ENCODE measurements at places on chromosomes 7 and 10.

DNA sequence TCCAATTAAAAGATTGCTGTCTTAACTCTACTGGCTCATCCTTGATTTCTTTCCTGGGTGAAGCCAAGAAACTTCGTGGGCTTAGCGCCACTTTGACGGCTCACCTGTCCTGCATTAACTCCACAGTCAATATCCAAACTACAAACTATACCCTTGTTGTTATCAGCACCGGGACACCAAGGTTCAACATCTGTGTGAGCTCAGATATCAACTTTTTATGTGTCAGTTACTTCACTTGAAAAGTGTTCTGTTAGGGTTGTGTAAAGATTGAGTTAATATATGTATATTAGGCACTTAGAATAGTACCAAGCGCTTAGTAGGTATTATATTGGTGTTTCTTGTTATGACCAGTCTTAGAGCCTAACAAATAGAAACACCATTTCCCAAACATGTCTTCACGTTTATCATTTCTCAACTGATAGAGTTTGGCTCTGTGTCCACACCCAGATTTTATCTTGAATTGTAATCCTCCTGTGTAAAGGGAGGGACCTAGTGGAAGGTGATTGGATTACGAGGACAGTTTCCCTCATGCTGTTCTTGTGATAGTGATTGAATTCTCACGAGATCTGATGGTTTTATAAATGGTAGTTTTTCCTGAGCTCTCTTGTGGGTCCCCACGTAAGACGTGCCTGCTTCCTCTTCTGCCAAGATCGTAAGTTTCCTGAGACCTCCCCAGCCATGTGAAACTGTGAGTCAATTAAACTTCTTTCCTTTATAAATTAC lies 19.0 kb upstream of the ST8SIA6 start:
- no peak for DNase-seq

- DNase-seq = no peak
These were observed 13.4 kb upstream of the SRGN start for GRCh38 chr10:69074532-69074931.

- DNase-seq = no peak
These were observed 15.8 kb downstream of the ATP6V1F start for GRCh38 chr7:128878226-128879105.

DNA sequence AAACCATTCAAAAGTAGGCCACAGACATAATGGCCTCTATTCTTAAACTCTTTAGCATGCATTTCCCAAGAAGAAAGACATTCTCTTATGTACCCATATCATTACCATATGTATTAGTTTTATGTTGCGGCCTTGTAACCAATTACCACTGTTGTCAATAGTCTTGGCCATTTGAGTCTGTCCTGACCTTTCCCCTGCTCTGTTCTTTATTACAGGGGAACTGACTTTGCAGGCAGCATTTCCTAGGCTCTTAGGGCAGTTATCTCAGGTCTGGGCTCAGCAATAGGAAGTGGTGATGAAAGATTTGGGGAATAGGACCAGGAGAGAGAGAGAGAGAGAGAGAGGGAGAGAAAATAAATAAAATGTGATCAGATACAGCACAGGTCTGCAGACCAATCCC lies 194.5 kb upstream of the LRGUK start:
- DNase-seq = no peak

DNA sequence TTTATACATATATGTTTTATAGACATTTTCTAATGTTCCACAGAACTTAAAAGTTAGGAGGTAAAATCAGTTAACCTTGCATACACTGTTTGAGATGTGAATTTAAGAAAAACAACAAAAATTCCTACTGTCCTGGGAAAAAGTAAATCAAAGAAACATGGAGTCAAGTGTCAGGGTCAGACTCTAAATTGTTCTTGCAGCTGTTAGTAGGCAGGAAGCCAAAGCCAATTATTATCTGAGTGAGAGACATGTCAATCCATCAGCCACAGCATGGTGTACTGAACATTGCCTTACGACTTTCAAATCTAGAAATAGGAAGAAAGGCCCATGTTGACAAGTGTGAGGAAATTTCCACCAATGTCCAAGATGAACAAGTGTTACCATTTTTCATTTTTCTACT lies 461.2 kb upstream of the MBL2 start:
- no peak for DNase-seq

DNA sequence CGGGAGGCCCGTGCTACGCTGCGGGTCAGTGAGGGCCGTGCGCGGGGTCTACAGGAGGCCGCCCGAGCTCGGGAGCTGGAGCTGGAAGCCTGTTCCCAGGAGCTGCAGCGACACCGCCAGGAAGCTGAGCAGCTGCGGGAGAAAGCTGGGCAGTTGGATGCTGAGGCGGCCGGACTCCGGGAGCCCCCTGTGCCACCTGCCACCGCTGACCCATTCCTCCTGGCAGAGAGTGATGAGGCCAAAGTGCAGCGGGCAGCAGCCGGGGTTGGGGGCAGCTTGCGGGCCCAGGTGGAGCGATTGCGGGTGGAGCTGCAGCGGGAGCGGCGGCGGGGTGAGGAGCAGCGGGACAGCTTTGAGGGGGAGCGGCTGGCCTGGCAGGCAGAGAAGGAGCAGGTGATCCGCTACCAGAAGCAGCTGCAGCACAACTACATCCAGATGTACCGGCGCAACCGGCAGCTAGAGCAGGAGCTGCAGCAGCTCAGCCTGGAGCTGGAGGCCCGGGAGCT lies 7.0 kb downstream of the LZTS2 start:
- DNase-seq = no peak

DNA sequence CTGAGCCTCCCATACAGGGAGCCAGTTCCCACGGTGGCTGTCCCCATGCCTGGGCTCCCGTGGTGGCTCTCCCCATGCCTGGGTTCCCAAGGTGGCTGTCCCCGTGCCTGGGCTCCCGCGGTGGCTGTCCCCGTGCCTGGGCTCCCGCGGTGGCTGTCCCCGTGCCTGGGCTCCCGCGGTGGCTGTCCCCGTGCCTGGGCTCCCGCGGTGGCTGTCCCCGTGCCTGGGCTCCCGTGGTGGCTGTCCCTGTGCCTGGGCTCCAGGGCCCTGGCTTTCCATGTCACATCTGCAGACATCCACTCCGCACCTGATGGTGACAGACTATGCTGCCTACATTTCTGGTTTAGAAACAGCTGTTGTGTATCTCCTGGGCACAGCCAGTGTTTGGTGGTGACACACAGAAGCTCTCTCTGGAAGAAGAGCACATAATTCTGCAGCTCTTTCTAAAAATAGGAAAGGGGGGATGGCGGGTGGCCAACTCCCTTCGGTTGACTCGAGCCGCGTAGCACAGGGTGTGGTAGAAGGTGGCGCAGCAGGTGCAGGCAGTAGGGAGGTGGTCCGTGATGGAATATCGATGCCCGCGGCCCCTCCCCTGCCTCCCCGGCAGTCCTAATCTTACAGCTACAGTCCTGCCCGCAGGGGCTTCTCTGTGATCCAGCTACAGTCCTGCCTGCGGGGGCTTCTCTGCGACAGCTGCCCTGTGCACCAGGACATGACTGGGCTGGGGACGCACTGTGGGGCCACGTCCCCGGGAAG lies 251.2 kb downstream of the DNAJB6 start:
- no peak for DNase-seq

GRCh38 chr10:132990684-132991545 lies 48.5 kb upstream of the CFAP46 start:
- no peak for DNase-seq

GRCh38 chr10:14163377-14164086 lies 167.2 kb downstream of the FRMD4A start:
- DNase-seq = no peak

GRCh38 chr10:112951359-112952281 lies 1.6 kb downstream of the TCF7L2 start:
- peak; percentile 83 for DNase-seq

DNA sequence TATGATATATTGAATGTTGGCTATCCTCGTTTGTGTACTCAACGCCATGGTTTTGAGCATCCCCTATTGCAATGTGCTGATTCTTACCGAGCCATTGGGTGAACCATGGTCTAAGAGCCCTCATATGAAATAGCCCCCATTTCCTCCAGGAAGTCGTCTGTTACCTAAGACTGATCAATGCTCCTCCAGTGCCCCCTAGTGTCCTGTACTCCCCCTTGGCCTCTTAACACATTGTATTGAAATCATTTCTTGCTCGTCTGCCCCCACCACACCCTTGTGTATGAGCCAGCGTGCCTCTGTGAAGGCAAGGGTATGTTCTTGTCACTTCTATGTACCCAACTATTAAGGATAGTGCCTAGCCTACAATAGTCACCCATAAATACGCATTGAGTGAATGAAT lies 11.2 kb upstream of the SLC35B4 start:
- DNase-seq = peak; percentile 44

GRCh38 chr7:99004781-99005500 lies 126.6 kb downstream of the TRRAP start:
- DNase-seq = no peak

- DNase-seq = no peak
These were observed 77.5 kb downstream of the GPR26 start for GRCh38 chr10:123743441-123744223.

DNA sequence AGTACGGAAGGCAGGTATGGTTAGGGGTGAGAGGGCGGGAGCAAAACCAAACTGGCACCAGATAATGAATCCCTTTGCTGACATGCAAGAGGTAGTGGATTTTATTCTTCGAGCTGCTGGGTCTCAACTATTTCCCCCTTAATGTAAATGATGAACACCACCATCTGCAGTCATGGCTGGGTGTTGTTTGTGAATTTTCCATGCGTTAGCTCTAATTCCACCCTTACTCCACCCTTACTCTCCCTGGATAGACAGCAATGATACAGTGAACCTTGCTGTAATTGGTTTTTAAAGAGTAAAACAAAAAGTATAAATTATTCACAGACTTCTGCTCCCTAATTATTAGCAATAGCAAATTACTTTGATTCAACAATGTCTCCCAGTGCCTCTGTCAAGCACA lies 74.5 kb upstream of the PDE1C start:
- no peak for DNase-seq

GRCh38 chr10:24215603-24216002 lies 6.7 kb downstream of the KIAA1217 start:
- no peak for DNase-seq

GRCh38 chr10:72588266-72588665 lies 37.6 kb downstream of the MICU1 start:
- DNase-seq = no peak

- DNase-seq = no peak
These were observed 864 bp downstream of the CDCA7L start for GRCh38 chr7:21944616-21945453.

DNA sequence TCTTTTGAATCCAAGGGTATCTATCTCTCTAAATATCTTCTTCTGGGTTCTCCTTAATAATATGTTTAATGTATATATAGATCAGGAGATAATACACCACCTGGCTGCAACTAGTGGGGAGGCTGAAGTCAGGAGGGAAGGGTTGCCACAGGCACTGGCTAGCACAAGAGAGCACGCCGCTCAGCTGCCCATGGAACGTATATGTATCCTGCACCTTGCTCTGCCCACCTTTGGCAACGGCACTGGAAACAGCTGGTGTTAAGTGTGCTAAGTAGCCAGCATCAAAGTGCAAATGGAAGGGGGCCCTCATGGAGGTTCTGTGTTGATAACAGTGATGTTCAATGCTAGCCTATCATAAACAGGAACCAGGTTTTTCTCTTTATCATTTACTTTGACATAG lies 49.8 kb upstream of the FAM133B start:
- DNase-seq = no peak

DNA sequence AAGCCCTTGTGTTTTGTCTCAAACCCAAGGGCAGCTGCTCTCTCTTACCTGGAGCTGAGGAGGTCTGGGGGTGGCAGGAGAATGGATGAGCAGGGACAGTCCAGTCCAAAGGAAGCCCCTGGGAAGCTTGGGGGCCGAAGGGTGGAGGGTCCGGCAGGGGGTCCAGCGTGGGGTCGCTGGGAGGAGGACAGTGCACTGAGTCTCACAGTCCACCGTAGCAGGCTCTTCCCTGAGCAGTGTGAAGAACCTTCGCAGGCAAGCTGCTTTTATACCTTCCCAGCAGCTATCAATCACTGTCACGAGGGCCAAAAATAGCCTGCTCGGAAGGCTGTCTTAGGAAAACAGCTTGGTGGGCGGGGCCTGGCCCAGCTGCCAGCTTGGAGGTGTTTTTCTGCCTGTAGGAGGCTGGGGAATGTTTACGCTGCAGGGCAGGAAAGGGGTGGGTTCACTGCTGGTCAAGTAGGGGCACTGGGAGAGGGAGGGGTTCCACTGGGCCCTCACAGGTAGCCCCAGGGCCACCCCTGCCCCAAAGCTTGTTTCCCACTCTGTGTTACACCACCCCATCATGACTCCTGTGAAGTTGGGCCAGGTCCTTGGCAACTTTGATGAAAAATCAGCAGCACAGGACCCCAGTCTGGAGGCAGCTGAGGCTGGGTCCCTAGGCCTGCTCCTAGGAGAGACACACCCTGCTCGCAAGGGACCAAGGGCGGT lies at the start of gene DEPP1:
Gene DEPP1, minus strand, starts transcription at position 240 of the 711 bp plus-strand sequence. CDS start 779 bp downstream, outside the sequence.
- DNase-seq = peak; percentile 92

- DNase-seq = no peak
These were observed 230.8 kb upstream of the GHITM start for GRCh38 chr10:83908506-83908905.

DNA sequence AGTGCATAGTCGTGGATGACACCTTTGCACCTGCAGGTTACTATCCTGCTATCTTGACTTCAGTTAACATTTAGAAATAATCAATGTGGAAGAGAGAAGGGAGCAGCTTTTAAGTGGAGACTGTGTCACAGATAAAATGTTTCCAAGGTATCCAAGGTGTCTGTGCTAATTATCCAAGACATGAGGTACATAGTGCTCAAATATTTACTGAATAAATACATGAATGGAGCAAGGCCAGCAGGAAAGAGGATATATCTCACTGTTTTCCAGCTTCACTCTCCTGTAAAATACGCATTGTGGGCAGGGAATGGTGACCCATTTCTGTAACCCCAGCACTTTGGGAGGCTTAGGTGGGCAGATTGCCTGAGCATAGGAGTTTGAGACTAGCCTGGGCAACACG lies 552.4 kb downstream of the PHTF2 start:
- no peak for DNase-seq

DNA sequence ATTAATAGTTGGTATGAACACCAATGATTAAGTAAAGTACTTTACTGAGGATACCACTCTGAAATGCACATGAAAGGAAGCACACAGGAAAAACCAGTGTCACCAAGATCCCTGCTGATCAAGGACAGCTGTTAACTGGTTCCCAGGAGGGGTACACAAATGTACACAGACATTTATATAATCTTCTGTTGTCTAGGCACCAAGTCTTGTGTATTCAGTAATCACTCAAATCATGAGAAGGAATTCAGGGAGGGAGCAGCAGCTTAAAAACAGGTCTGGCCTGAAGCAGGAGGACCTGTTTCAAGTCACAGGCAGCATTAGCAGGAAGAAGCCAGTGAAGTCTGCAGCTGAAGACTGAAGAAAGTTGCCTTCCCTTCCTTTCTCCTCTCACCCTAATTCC lies 18.7 kb downstream of the MPP7 start:
- DNase-seq = no peak

All from fibroblast of skin of abdomen (primary cell).